ENCODE measurements at places on chromosomes 1 and 21. TPM values are rescaled to one million over a fixed set of nuclear protein-coding genes. Genes with fewer than 3 reads are reported as not detected.

ZNF683 gene
- total RNA-seq = 8.4 TPM

GRCh38 chr1:194512957-194513356, 1326.5 kb upstream of the B3GALT2 start:
- no peak for DNase-seq

DNA sequence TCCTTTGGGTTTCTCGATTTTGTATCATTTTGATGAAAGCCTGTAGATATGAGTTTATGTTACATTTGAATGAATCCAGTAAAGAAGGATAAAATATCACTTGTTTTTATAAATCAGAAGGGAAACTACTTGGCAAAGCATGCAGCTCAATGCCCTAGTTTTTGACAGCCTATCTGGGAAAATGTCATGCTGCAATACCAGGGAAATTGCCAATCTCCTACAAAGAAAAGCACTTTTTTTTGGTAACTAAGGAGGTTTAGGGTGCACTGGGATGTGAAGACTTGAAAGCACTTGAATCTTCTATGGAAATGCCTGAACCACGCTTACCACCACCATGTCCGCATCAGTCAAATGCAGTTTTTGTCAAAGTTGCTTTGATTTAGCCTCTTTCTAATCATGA, 446.9 kb upstream of the LRRC7 start:
- DNase-seq = no peak

SPRR1A gene
- not detected for total RNA-seq
